Activated CD4-positive, alpha-beta T cell treated with anti-CD3 and anti-CD28 coated beads, Interleukin-2, amount 10 ng/mL, durations not matched to agents 7 days and 5 days (primary cell): ENCODE measurements at places on chromosomes 6 and 20.
A peak's percentile ranks its signal among the peaks of the same experiment; 100 is the strongest.

DNA sequence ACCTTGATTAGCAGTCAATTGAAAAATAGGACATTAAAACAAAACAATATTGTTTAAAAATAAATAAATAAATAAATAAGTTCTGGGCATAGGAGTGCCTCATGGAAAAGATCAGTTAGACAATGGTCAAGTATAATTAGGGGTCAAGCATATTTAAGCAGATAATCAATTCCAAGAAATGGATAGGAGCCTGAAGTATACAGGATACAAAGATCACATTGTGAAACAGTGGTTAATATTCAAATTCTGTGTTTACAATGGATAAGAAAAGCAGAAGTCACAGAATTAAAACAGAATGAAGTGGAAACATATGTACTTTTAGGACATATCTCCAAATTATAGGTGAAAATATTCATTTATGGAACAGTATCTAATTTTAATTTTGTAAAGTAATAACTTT, 1028.6 kb upstream of the CITED2 start:
- no peak for DNase-seq

GRCh38 chr20:17646961-17647301, 35.1 kb downstream of the RRBP1 start:
- no peak for DNase-seq

GRCh38 chr6:34362176-34362575, 30.3 kb downstream of the NUDT3 start:
- DNase-seq: no peak

- no peak for DNase-seq
Measured at GRCh38 chr20:49759266-49759950, 45.7 kb upstream of the B4GALT5 start.

DNA sequence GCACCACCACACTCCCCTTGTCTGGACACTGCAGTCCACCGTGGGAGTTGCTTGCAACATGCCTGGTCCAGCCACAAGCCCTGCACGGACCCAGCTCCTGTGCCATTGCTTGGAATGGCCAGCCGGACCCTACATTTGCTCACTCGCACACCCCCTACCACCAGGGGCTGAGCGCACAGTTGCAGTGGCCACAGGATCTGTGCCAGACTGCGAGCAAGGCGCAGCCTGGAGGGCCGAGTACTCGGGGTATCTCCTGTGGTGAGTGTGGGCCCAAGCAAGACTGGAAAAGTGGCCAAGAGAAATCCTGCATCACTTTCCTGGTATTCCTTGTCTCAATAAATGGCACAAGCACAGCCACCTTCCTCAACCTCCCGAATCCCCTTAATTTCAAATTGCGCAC, 85.4 kb upstream of the SAMD5 start:
- no peak for DNase-seq

DNA sequence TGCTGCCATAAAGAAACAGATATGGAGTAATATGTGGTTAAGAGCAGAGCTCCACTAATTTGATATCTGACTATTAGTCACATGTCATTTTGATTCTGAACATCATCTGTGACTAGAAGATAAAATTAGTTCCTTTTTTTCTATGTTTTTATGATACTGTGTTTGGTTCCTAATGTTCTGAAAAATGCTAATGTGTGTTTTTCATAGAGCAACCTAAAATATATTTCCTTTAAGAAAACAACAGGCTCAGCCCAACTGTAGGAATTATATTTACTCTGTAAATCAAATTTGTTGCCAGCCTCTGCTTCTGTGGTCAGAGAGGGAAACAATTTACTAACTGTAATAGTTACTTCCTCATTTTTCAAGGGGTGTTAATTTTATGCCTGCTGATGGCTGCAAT, 33.3 kb upstream of the TXLNB start:
- DNase-seq: no peak

DNA sequence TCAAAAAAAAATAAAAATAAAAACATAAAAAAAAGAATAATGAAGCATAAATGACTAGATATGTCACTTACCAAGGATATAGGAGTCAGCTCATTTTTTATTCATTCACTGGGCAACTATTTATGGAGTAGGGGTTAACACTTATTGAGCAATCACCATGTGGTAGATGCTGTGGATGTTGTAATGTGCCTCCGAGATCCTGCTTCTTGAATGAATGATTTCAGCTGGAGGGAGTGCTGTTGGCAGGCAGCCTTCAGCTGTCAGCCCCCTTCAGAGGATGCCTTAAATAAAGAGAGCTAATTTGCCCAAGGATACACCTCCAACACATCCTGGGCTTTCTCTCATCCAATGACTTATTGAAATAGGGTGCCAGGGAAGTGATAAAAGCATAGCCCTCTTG, 229.5 kb upstream of the DTNBP1 start:
- no peak for DNase-seq

GRCh38 chr6:25898289-25898977, 24.4 kb upstream of the SLC17A3 start:
- DNase-seq: no peak

DNA sequence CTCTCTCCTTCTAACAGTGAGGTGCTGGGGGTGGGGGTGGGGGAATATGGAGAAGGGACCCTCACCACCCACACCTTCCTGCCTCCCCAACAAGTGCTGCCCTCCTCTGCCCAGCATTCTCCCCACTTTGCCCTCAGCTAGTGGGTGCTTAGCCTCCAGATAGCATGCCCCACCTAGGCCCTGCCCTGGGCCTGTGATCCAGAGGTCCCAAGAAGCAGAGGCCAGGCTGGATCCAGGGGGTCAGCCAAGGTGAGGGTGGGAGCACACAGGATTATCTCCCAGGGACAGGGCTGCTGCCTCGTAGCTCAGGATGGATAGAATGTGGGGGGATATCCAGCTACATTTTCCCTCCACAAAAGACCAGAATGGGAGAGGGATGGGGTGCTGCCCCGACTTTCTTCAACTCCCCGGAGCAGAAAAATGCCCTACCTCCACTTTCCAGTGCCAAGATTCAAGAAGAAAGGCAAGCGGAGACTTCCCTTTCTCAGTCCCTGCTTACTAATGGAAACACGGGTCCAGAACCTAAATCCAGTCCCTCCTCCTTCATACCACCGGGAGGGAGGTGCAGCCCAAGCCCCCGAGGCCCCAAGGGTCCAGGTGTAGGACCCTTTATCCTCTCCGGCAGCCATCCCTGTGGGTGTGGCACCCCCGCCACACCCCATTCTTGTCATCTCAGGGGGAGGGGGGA, 987 bp downstream of the ADISSP start:
- no peak for DNase-seq

GRCh38 chr6:56647172-56647762, 4.6 kb upstream of the DST start:
- no peak for DNase-seq

DNA sequence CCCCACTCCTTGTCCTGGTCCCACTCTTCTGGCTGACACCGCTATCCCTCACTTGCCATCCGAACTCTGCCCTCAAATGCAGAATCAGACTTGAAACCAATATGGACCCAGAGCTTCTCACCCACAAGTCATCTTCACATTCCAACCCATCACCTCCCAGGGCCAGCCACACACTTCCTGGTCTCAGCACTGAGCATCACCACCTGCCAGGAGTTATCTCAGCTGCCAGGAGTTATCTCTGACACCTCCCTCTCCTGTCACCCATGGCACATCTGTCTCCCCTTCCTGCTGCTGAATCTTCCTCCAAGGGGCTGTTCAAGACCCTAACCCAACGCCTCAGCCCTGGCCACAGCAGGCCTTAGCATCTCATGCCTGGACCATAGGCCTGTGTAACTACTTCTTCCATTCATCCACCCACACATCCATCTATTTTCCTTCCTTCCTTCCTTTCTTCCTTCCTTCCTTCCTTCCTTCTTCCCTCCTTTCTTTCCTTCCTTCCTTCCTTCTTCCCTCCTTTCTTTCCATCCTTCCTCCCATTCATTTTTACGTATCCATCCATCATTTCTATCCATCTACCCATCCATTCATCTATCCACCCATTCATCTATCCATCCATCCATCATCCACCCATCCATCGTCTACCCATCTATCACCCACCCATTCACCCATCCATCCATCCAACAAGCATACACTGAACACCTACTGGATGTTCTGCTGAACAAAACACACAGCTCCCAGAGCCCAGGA, 74.6 kb upstream of the NNAT start:
- DNase-seq: no peak

DNA sequence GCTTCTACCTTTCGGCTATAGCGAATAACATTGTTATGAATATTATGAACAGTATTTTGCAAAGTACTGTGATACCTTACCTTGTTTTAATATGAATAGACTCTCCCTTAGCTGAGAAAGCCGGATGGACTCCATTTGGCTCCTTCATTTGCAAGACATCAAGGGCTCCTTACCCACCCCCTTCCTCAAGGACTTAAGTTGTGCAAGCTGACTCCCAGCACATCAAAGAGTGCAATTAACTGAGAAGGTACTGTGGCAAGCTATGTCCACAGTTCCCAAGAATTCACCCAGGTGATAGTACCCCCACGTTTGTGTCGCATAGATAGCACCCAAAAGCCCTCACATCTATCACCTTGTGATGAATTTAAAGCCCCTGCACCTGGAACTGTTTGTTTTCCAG, 11.2 kb downstream of the CST5 start:
- DNase-seq: no peak

DNA sequence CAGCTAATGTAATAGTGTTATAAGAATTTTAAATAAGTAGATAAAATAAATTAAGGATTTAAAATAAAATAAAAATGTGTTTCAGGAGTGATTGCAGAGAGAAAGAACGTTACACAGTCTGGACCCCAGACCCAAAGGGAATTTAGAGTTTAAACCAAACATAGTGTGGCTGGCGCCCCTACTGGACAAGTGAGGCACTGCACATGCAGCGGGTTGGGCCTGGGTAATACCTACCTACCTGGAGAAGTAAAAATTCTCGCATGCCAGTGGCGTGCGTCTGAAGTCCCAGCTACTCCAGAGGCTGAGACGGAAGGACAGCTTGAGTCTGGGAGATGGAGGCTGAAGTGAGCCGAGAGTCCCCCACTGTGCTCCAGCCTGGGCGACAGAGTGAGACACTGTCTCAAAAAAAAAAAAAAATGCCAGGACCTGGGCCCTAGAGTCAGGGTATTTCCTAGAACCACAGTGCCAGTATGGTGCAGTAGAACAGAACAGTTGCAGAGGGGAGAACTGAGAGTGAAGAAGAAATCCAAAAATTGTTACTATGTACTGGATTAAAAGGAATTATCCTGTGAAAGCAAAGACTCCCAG, 71.4 kb upstream of the TCF21 start:
- DNase-seq: peak; percentile 35

DNA sequence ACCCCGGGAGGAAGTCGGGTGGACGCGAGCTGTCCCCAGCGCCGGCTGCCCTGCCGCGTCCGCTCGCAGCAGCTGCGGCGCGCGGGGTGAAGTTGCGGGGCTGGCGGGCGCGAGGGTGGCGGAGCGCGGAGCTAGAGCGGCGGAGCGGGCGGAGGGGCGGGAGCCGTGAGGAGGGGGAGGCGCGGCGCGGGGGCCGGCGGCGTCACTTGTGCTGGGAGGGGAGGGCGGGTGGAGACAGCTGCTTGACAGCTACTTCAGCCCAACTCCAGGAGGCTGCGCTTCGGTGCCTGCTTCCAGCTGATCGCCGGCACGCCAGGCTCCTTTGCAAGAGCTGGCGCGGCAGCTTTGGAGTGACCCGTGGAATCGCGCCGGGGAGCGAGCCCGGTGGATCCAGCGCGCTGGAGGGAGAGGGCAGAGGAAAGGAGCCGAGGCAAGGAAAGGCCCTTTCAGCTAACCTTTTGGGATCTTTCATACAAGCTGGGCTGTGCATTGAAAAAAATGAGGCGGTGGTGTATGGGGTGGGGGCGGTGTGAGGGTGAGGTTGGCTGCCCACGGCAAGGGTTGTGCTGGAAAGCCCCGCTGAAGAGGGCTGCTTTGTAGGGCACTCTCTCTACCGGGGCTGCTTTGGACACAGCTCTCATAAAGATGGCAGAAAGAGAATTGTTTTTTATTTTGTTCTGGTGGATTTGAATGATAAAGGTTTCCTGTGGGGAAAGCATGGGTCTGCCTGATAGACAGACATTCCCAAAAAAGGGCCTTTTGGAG, 24.6 kb downstream of the RIPOR2 start:
- no peak for DNase-seq

GRCh38 chr6:158767709-158768108, 51.5 kb downstream of the EZR start:
- no peak for DNase-seq

DNA sequence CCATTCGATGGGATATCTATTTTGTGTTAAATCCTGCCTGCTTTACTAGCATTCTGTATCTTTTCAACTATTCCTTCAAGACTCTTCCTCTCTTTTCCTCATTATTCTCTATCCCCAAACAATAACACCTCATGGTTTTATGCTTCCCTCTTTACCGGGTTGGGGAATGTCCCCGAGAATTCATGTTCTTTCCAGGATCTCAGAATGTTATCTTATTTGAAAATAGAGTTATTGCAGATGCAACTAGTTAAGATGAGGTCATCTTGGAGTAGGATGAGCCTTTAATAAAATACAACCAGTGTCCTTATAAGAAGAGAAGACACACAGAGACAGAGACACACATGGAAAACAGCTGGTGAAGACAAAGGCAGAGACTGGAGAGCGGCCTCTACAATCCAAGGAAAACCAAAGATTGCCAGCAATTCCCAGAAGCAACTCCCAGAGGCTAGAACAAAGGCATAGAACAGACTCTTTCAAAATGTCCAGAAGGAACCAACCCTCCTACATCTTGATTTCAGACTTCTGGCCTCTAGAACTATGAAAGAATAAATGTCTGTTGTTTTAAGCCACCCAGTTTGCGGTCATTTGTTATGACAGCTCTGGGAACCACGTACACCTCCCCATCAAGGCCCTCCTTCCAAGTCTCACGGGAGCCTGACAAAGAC, 126.8 kb upstream of the TNFAIP3 start:
- no peak for DNase-seq

DNA sequence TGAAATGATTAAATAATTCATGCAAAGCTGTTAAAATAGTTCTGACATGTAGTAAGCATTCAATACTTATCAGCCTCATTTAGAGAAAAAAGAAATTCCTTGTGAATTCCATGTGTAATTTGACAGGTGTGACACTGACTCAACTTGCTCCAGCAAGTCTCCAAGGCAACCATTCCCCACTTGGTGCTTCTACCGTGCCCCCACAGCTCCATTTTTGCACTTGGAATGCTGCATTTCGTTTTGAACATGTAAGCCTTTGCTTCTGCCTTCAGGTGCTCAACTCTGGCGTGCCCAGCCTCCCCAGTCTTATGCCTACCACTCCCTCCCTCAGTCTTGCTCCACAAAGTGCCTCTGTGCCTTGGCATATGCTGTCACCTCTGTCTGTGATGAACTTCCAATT, 760.6 kb upstream of the CHD6 start:
- DNase-seq: no peak

- no peak for DNase-seq
Measured at GRCh38 chr20:33704197-33704924, 15.7 kb downstream of the PXMP4 start.

DNA sequence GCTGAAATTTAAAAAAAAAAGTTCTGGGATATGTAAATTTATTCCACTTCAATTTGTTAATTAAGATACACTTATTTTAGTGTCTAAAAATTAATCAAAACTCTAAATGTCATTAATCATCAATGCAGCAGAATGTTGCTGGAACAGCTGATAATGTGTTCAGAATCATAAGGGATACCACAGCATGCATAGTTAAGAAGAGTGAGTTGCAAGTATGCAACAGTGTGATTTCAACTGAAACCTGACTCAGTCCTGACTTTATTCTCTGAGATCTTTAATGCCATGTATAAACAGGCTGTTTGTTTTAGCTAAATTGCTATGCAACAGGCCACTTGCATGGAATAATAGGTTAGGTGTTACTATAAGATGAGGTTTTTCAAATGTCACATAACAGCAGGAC, 1.4 kb downstream of the GRIK2 start:
- DNase-seq: no peak
